Mesenchymal stem cell (in vitro differentiated cells and primary cell): ENCODE measurements at places on chromosomes 2 and 18.

DNA sequence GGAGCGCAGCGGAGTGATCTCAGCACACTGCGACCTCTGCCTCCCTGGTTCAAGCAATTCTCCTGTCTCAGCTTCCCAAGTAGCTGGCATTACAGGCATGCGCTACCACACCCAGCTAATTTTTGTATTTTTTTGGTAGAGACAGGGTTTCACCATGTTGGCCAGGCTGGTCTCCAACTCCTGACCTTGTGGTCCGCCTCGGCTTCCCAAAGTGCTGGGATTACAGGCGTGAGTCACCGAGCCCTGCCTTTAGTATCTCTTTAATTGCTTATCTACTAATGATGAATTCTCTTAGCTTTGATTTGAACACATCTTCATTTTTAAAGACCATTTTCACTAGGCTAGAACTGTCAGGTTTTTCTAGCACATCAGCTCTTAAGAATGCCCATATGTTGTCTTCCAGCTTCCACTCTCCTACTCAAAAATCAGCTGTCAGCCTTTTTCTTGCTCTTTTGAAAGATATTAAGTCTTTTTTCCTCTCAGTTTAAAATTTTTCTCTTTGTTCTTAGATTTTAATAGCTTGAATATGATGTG is 16.1 kb upstream of the MFSD2B start:
- no peak overlapping the region for H3K27ac ChIP-seq
- no peaks in the 10 kb centered on the region for H3K4me1 ChIP-seq
- no peak overlapping the region for H3K4me3 ChIP-seq
- H3K36me3 ChIP-seq: peaks cover 4% of the 10 kb centered on the region
- DNase-seq: no peak

- no peak overlapping the region for H3K4me3 ChIP-seq
- no peaks in the 10 kb centered on the region for H3K4me1 ChIP-seq
- peaks cover 10% of the 10 kb centered on the region for H3K36me3 ChIP-seq
- no peak overlapping the region for H3K27ac ChIP-seq
- no peak for DNase-seq
- H3K27me3 ChIP-seq: no peaks in the 10 kb centered on the region
Observed at GRCh38 chr18:35311496-35311895, 21.5 kb upstream of the ZSCAN30 start.

GRCh38 chr2:62045017-62045543 is 139.6 kb downstream of the COMMD1 start:
- no peaks in the 10 kb centered on the region for H3K36me3 ChIP-seq
- H3K4me1 ChIP-seq: no peaks in the 10 kb centered on the region
- H3K27me3 ChIP-seq: no peaks in the 10 kb centered on the region
- no peak overlapping the region for H3K27ac ChIP-seq

DNA sequence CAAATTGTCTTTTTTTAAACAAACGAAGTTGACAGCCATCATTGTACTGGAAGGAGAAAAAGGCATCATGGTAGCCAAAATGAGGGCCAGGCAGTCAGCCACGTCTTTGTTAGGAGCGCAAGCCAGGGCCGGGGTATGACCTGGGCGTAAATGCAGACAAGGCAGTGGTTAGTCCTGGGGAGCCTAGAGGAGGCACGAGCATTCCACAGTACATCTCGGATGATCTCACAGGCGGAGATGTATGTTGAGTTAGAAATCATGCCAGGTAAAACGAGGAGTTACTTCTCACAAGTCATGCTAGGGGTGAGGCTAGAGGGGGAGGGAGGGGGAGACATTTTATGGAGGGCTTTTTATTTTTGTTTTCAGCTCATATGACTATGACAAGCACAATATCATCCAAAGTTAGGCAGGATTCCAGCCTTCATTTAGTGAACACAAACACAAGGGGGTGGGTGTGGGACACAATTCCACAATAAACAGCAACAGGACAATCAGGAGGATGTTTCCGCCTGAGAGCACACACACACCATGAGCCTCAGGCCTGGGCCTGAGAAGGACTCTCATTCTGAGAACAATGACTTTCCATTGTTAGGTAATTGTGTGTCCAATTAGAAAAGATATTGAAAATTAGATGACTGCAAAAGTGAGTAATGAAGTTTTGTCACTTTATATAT is 64.4 kb upstream of the PGAP1 start:
- H3K27me3 ChIP-seq: no peaks in the 10 kb centered on the region
- no peaks in the 10 kb centered on the region for H3K36me3 ChIP-seq
- H3K27ac ChIP-seq: no peak overlapping the region
- H3K4me3 ChIP-seq: no peak overlapping the region
- DNase-seq: no peak

DNA sequence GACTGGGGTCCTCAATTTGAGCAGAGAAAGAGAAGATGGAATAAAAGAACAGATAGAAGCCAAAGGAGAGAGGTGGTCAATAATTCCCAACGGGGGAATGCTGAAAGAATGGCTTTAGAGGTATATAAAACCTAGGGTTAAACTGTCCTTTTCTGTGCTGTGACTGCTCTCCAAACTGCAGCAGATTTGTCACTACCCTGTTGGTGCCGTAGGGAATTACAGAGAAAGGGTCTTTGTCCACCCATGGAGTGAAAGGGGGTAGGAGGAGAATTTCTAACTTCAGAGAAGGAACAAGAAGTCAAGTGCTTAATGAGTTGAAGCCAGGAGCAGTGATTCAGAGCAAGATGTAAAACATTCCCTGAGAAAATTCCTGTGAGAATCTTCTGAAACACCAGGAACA is 486.5 kb downstream of the NUP35 start:
- H3K27ac ChIP-seq: no peak overlapping the region
- no peak overlapping the region for H3K4me3 ChIP-seq
- no peaks in the 10 kb centered on the region for H3K36me3 ChIP-seq
- peaks cover 2% of the 10 kb centered on the region for H3K4me1 ChIP-seq

DNA sequence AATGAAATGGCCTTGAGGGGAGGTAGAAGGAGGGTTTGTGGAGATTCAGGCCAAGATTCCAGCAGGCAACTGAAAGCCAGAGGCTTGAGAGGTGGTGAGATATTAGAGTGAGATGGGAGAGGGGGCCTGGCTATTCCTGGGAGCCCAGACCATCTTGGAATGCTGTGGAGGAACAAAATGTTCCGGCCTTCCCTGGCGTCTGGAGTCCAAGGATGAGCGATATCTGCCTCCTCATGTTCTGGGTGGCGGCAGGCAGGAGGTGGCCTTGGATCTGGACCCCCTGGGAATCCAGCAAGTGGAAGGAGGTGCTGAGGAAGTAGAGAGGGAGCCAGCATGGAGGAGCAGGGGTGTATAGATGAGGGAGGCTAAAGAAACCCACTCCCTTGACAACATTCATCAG is 335.9 kb downstream of the CYP26B1 start:
- no peak overlapping the region for H3K4me3 ChIP-seq
- H3K27ac ChIP-seq: no peak overlapping the region

GRCh38 chr2:235148201-235149170 is 196.7 kb downstream of the SH3BP4 start:
- H3K4me3 ChIP-seq: no peak overlapping the region
- no peak overlapping the region for H3K27ac ChIP-seq
- H3K27me3 ChIP-seq: peaks cover 10% of the 10 kb centered on the region
- H3K36me3 ChIP-seq: no peaks in the 10 kb centered on the region
- DNase-seq: no peak

- H3K27ac ChIP-seq: no peak overlapping the region
- H3K4me1 ChIP-seq: peaks cover 5% of the 10 kb centered on the region
- H3K4me3 ChIP-seq: peak overlapping the region; percentile 56
- peaks cover 26% of the 10 kb centered on the region for H3K27me3 ChIP-seq
- H3K36me3 ChIP-seq: no peaks in the 10 kb centered on the region
- DNase-seq: no peak
Observed at GRCh38 chr2:44777537-44777936, 164.0 kb upstream of the SIX3 start.

DNA sequence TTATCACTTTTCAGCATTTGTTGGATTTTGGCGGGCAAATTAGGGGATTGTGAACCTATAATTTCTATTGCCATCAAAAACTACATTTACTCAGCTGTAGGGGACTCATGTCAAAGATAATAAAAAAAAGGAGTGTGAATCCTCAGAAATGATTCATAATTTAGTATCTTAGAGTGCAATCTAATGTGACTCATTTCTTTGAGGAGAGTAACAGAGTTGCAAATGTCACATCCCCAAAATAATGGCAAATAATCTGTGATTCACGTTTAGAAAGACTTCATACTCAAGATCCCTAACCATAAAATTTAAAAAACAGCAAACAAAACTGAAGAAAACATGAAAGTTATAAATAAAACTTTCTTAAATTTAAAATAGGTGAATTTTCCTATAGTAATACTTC is 373.0 kb downstream of the CDH2 start:
- H3K4me3 ChIP-seq: no peak overlapping the region
- H3K36me3 ChIP-seq: no peaks in the 10 kb centered on the region
- H3K4me1 ChIP-seq: no peaks in the 10 kb centered on the region

GRCh38 chr2:100031604-100032003 is 110.8 kb downstream of the AFF3 start:
- no peak overlapping the region for H3K4me3 ChIP-seq
- no peaks in the 10 kb centered on the region for H3K27me3 ChIP-seq
- H3K27ac ChIP-seq: no peak overlapping the region
- H3K36me3 ChIP-seq: peaks cover 3% of the 10 kb centered on the region
- no peak for DNase-seq

DNA sequence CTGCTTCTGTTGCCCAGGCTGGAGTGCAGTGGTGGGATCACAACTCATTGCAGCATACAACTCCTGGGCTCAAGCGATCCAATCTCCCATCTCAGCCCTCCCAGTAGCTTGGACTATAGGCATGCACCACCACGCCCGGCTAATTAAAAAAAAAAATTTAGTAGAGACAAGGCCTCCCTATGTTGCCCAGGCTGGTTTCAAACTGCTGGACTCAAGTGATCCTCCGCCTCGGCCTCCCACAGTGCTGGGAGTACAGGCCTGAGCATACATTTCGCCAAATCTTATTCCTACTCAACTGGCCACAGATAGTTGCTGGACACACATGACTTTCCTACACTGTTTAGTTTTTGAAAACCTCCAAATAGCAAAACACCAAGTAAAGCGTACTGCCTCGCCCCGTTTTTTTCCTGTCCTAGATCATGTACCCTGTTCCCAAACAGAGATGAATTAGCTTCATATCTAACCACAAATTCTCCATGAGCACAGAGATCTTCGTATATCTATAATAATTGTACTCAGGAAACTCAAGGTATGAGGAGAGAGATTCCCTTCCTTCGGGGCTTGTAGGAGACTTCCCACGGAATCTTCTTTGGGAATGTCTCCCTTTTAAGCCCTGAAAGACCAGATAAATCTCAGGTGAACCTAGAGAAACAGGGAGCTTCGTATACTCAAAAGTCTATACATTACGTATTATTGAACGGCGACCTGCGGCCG is 598 bp upstream of the C2orf69 start:
- no peak overlapping the region for H3K27ac ChIP-seq
- H3K36me3 ChIP-seq: peaks cover 5% of the 10 kb centered on the region
- peaks cover 2% of the 10 kb centered on the region for H3K4me1 ChIP-seq

- H3K4me3 ChIP-seq: no peak overlapping the region
- peaks cover 26% of the 10 kb centered on the region for H3K4me1 ChIP-seq
- no peak overlapping the region for H3K27ac ChIP-seq
- peaks cover 5% of the 10 kb centered on the region for H3K36me3 ChIP-seq
Observed at GRCh38 chr18:48566589-48566988, 27.8 kb downstream of the CTIF start.

DNA sequence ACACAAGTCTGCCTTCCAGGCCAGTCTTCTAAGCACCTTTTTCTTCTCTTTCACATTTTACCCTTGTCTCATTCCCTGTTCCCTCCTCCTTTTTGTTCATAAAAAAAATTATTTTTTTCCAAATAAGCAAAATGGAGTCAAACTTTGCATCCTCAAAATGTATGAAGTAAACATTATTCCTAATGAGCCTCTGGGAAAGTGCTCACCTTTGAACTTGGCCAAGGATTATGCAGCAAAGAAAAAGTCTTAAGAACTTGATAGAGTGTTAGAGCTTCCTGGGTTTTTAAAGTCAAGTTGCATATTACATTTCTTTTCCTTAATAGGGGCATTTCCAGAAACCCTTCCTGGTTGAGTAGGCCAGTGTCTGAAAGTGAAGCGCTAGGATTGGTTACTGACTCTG is 31.6 kb downstream of the EPAS1 start:
- H3K4me3 ChIP-seq: no peak overlapping the region
- H3K27ac ChIP-seq: peak overlapping the region; percentile 69
- peak; percentile 56 for DNase-seq
- H3K36me3 ChIP-seq: no peaks in the 10 kb centered on the region

GRCh38 chr2:46737577-46737976 is 178.0 kb downstream of the MCFD2 start:
- no peak overlapping the region for H3K27ac ChIP-seq
- H3K27me3 ChIP-seq: no peaks in the 10 kb centered on the region
- peaks cover 58% of the 10 kb centered on the region for H3K36me3 ChIP-seq
- DNase-seq: no peak

DNA sequence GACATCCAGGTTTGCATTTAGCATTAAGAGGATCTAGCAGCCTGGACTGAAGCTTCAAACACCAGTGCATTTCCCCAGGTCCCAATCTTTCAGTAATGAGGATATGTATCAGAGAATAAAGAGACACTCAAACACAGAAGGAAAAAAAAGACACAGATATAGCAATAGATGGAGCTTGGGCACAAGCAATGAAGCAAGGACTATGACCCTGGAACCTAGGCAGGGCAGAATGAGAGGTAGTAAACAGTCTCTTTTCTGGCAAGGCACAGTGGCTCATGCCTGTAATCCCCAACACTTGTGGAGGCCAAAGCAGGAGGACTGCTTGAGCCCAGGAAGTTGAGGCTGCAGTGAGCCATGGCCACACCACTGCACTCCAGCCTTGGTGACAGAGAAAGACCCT is 80.7 kb upstream of the HNRNPA3 start:
- H3K36me3 ChIP-seq: no peaks in the 10 kb centered on the region
- peaks cover 4% of the 10 kb centered on the region for H3K27me3 ChIP-seq
- H3K27ac ChIP-seq: no peak overlapping the region
- DNase-seq: no peak
- no peak overlapping the region for H3K4me3 ChIP-seq
- no peaks in the 10 kb centered on the region for H3K4me1 ChIP-seq

DNA sequence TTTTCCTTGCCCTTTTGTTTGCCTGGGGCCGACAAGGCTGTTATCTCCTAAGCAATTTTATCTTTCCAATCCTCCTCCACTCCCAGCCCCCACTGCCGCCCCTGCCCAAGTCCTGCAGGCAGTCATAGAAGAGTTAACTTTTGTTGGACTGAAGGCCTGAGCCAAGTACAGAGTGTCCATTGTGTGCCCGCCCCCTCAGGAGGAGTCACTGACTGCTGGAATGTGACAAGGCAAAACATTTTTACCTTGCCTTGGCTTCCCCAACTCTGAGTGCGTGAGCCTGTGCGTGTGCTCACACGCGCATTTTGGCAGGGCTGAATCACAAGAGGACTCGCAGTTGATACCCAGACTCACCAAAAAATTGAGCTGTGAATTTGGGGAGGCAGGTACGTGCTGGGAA is 16.2 kb downstream of the SETBP1 start:
- no peak overlapping the region for H3K4me3 ChIP-seq
- DNase-seq: no peak
- peaks cover 4% of the 10 kb centered on the region for H3K36me3 ChIP-seq
- H3K27ac ChIP-seq: no peak overlapping the region

- DNase-seq: peak; percentile 68
- H3K4me1 ChIP-seq: peaks cover 11% of the 10 kb centered on the region
- H3K27me3 ChIP-seq: no peaks in the 10 kb centered on the region
- H3K4me3 ChIP-seq: no peak overlapping the region
- H3K36me3 ChIP-seq: no peaks in the 10 kb centered on the region
Observed at GRCh38 chr2:28366496-28367282, 26.0 kb upstream of the FOSL2 start.

- peaks cover 7% of the 10 kb centered on the region for H3K36me3 ChIP-seq
- H3K27me3 ChIP-seq: no peaks in the 10 kb centered on the region
- no peak overlapping the region for H3K4me3 ChIP-seq
- DNase-seq: peak; percentile 16
- H3K4me1 ChIP-seq: no peaks in the 10 kb centered on the region
Observed at GRCh38 chr18:27967913-27968824, 208.8 kb downstream of the CDH2 start.
